NCI-H510A (cell line): ENCODE measurements at places on chromosomes 6 and 20.

- no peak for DNase-seq
These were observed 83.5 kb upstream of the PROKR2 start for GRCh38 chr20:5400164-5400762.

GRCh38 chr6:45426251-45426650 lies 48.5 kb upstream of the SUPT3H start:
- no peak for DNase-seq

DNA sequence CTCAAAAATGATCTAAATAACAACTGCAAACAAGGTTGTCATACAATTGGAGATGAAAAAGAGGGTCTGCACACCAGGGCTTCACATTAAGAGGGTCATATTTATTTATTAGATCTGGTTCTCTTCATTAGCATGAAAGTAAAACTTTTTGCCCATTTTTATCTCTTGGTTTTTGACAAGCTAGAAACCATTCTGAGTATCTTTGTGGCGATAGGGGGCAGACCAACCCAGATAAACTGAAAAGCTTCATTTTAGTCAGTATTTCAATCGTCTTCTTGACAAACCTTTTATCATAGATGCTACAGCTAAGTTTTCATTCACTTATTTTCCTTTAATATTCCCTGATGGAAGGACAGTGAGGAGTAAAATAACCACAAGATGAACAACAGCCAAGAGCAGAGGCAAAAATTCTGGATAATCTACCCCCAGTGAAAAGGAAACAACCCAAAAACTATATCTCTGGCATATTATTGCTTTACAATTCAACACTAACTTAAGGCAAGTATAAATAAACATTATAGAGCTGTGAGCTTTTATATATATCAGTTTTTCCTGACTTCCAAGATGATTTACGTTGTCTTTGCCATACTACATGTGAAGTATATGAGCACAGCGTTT lies 45.2 kb downstream of the THEMIS start:
- no peak for DNase-seq

GRCh38 chr20:14303651-14304050 lies 33.8 kb downstream of the FLRT3 start:
- DNase-seq = no peak

GRCh38 chr6:57303931-57304681 lies 13.3 kb upstream of the PRIM2 start:
- no peak for DNase-seq

GRCh38 chr20:47241345-47241781 lies 115.1 kb downstream of the ZMYND8 start:
- no peak for DNase-seq

DNA sequence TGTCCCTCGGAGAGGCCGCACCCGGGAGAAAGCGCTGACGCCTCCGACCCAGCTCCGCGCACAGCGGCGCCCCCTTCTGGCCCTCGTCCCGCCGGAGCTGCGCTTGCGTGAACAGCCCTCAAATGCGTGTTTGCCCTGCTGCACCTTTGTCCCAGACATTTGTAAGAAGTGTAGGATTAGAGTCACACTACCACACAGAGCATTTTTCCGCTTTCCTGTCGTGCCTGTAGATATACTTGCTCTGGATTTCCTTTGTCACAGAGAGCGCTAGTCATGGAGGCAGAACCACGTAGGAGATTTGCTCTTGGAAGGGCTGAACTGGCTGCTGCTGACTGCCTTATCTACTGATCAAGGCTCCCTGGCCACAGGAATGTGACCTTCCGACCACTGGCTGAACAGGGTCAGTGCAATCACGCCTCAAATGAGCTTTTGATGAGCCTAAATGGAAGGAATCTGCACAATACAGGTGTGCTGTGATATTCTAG lies 62.3 kb downstream of the PAX1 start:
- no peak for DNase-seq

DNA sequence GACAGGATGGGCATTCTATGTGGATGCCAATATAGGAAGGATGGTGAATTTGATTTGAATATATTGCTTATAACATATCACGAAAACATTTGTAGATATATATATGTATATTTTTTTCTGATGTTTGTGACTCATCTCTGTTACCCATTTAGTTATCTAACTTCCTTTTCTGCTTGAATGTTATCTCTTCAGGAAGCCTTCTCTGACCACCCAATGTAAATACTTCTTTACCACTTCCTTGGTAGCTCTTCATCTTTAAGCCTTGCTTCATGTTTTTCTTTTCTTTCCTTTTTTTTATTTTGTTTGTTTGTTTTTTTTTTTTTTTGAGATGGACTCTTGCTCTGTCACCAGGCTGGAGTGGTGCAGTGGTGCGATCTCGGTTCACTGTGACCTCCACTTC lies 260.5 kb upstream of the EPHA7 start:
- no peak for DNase-seq

GRCh38 chr6:22643780-22644179 lies 74.4 kb downstream of the HDGFL1 start:
- no peak for DNase-seq

- DNase-seq = no peak
These were observed 10.5 kb downstream of the MANBAL start for GRCh38 chr20:37299718-37300528.

DNA sequence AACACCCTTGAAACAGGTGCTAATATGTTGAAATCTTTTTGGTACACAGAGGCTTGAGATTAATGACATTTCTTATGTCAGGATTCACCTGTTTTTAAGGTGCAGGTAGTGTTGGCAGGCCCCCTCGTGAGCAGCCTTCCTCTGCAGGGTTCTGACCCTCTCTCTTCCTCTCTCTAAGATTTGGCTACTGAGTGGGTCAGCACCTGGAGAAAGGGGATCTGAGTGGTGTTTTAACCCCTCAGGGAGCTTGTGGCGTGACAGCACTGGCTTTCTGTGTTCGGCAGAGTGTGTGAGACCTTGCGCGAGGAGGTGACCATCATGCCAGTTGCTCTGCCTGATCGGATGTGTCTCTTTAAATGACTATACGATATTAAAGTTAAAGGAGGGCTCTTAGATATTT lies 37.1 kb downstream of the HIVEP1 start:
- no peak for DNase-seq

- no peak for DNase-seq
These were observed 8.5 kb downstream of the SYNGAP1 start for GRCh38 chr6:33428224-33428965.

DNA sequence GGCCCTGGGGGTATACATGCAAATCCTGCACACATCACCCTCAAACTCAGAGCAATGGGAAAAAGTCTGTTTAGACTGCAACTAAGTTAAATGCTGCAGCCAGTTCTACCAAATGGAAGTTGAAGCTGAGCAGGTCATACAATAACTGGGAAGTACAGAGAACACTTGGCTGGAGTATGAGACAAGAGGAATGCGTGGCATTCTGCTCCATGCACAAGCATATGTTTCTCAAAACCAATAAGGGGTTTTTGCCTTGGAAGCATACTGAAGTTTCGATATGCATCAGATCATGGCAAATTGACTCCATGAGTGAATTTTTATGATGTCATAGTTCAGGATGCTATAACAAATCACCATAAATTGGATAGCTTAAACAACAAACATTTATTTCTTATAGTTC lies 193.8 kb downstream of the COL12A1 start:
- no peak for DNase-seq

GRCh38 chr6:168131464-168132415 lies 52.7 kb upstream of the FRMD1 start:
- DNase-seq = no peak

- peak; percentile 15 for DNase-seq
These were observed 196.9 kb upstream of the SLC24A3 start for GRCh38 chr20:19015351-19016139.
